Effector CD4-positive, alpha-beta T cell (primary cell): ENCODE measurements at places on chromosomes 1 and 21.

GRCh38 chr1:161954466-161954865 is 69.2 kb downstream of the OLFML2B start:
- DNase-seq: no peak

DNA sequence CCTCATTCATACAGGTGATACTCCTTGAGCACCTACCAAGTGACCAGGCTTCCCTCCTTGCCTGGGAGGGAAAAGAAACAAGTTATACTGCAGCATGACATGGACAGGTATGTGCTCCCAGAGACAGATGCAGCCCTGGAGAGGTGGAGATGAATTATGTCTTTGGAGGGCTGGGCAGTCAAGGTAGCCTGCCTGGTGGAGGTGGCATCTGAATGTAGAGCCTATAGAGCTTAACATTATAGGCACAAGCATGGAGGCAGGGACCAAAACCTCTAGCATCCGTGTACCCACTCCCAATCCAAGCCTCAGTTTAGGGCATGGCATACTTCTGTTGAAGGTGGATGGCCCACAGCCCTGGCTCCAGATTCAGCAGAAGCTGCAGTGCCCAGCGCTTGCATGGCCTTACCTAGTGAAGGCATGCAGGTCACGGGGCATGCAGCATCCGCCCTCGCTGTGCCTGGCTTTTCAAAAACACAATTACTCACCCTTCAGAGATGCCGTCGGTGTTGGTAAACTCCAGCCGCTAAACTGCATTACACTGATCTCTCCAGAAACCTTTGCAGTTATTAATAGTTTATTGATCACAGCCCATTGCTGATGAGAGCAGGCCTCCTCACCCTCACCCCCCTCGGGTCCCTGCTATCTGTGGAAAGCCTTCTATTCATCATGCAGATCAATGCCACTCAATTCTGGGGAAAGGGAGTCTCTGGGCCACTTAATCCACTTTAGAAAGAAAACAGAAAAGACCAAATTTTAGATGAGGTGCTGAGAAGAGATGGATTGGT is 151.1 kb upstream of the KLHDC7A start:
- DNase-seq: no peak

GRCh38 chr1:17053685-17054410 is at the start of gene SDHB:
Gene SDHB, minus strand, starts transcription at chr1:17054032. Its CDS starts 13 bp downstream, at chr1:17054019.
- DNase-seq: peak; percentile 98

GRCh38 chr21:38354746-38355145 is 98.0 kb downstream of the KCNJ15 start:
- DNase-seq: no peak

DNA sequence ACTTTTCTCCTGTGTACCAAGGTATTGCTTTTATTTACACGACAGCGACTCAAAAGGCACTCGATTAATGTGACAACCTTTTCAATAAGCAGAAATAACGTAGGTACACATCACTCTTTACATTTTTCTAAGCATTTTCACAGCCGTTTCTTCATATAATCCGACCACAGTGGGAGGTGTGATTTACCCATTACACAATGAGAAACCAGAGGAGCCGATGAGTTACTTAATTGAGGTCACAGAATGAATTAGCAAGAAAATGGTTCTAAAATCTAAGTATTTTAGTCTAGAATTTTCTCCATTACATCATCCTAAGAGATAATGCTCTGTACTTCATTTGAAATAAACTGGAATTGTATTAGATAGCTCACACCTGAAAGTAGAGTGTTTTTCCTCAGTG is 71.5 kb downstream of the UMODL1 start:
- DNase-seq: no peak

DNA sequence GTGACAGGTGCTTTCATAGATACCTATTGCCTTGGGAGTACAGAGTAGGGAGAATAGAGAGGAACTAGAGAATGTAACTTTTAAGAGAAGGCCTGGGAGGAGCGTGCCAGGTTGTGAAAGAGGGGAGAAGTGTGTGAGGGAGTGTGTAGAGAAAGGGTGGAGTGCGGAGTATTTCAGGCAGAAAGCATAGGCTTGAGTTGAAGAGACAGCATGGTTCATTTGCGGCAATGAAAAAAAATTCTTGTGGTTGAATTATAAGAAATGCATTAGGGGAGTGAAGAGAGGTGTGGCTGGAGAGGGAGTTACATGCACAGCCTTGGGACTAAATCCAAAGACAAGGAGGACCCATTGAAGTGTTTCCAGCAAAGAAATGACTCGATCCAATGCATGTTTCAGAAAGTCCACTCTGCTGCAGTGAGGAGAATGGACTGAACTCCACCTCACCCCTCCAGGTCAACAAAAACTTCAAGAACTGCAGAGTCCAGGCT is 81.7 kb upstream of the ADAM30 start:
- DNase-seq: no peak

DNA sequence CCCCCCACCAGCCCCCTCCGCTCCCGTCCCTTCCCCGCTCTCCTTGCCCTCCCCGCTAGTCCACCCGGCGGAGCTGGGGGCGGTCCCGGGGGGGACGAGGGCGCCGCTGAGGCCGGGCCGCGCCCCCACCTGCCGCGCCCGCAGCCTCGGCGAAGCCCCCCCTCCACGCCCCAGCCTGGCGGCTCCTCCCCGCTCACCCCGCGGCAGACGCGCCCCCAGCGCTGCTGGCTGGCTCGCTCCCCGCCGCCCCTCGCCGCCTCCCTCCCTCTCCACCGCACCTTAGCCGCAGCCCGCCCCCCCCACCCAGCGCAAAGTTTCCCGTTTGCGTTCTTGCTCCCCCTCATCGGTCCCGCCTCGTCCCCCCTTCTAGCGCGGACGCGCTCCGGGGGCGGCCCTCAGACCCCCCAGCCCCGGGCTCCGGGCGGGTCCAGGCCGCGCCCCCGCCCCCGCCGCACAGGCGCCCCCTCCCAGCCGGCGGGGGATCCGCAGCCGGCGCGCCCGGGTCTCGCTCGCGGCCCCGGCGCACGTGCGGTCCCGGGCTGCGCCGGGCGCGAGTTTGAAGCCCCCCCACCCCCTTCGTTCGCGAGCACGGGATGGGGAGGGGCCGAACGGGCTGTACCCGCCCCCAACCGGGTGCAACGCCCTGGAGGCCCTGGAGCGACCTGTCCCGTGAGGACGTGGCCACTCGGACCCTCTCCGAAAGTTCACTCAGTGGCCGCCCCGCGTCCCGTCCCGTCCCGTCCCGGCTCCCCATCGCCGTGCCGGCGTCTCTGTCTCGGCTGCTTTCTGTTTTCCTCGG is 623 bp downstream of the PTPRF start:
- no peak for DNase-seq

DNA sequence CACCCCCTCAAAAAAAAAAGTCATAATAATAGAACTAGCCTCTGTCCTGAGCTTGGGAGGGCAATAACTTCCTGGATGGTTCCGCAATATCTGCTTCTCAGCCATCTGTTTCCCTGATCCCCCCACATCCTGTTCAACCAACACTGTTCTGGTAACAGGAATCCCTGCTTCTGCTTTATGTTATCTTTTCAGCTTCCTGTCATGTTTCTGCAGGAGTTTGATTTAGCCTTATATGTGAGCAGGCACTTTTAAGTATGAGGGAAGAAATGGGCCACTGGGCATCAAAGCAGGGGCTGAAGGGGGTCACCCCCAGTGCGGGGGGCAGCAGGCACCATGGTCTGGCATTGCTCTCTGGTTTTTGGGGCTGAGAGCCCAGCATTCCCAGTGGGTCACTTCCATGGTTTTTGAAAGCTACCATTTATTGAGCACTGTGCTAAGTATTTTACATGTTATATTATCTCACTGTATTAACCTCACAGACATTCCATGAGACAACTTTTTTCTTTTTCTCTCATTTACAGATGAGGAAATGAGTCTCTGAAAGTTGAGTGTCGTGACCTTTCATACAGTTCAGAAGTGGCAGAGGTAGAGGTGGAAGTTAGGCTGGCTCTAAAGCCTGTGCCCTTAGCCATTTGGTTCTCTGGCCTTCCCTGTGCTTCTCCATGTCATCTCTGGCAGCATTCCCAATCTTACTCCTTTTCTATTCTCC is 61.9 kb downstream of the DNTTIP2 start:
- no peak for DNase-seq

DNA sequence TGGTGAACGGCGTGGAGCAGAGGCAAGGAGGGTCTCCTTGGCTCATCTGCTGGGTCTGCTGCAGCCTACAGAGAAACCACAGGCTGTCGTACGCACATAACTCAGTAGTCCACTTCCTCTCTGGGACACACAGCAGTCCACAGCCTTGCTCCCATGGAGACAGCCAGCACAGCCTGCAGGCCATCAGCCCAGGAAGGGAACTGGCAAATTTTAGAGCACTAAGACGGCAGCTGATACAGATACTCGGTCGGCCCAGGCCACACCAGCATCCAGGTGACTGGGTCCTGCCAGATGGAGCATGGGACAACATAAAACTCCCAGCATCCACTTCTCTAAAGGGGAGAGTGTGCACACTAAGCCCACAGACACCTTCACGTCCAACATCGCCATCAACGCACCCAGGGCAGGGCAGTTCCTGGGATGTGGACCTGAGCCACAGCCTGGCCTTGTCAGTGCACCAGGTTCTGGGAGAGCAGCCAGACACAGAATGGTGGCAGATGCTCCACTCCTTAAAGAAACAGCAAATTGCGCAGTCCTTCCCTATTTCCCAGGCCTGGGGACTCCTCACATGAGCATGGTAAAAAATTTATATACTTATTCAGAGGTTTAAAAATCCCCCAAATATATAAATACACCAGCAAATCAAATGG is 247.1 kb upstream of the RAB4A start:
- DNase-seq: no peak

DNA sequence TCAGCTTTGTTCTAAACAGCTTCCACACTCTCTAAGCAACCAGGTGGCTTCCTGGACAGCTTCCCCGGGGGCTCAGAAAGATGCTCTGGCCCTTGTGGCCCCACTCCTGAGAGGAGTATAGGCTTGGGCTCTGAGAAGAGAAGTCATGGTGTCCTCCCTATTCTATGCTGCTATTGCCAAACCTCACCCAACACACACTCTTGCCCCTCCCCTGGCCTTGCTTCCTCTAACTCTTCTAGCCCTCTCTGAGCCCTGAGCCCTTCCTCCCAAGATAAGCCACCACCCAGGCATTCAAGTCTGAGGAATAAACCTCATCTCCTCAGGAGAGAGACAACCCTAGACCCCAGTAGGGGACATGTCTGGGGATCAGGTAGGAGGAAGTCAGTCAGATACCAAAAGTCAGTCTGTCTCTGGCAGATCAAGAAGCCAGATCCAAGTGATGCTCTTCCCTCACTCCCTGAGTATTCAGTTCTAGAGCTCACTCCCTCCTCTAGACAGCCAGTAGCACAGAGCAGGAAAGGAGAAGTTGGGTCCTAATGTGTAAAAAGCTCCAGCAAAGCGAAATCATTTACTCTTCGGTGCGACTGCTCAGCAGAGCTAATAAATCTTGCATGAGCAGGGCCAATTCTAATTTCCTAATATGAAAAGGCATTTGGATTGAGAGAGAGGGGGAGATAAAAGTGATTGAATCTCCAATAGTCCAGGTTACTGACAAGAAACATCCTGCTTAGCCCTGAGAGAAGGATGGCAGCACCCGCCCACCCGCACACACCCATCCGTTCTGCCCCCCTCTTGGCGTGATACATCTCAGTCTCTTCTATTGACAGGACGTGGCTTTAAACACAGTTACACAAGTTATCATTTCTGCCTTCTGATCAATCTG is 50.5 kb downstream of the DMAP1 start:
- no peak for DNase-seq

- DNase-seq: no peak
These were observed 10.9 kb downstream of the IER5 start for GRCh38 chr1:181099152-181100014.

GRCh38 chr1:27097484-27097917 is 57.4 kb downstream of the SLC9A1 start:
- peak; percentile 64 for DNase-seq

- DNase-seq: peak; percentile 39
These were observed 167.7 kb upstream of the CSF3R start for GRCh38 chr1:36650200-36651065.

GRCh38 chr1:228998179-228998578 is 262.9 kb downstream of the RHOU start:
- DNase-seq: no peak

DNA sequence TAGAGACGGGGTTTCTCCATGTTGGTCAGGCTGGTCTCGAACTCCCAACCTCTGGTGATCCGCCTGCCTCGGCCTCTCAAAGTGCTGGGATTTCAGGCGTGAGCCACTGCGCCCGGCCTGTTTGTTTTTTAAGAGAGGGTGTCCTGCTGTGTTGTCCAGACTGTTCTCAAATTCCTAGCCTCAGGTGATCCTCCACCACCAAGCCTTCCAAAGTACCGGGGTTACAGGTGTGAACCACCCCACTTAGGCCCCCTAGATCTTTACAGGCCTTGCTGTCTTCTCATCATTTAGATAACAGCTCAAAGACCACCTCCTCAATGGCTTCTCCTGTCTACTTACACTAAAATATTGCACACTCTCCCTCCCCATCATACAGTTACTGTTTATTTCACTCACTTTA is 6.3 kb downstream of the SESN2 start:
- DNase-seq: no peak

DNA sequence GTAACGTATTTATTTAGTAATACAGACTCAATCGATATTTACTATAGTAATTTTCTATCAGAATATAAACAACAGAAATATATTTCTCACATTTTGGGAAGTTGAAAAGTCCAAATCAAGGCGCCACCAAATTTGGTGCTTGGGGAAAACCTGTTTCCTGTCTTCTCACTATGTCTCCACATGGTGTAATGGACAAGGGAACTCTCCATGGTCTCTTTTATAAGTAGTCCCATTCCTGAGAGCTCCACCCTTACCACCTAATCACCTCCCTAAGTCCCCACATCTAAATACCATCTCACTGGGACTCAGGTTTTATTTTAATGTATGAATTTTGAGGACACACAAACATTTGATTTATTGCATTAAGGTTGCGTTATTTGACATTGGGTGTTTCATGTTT is 848.0 kb downstream of the LTN1 start:
- DNase-seq: no peak

DNA sequence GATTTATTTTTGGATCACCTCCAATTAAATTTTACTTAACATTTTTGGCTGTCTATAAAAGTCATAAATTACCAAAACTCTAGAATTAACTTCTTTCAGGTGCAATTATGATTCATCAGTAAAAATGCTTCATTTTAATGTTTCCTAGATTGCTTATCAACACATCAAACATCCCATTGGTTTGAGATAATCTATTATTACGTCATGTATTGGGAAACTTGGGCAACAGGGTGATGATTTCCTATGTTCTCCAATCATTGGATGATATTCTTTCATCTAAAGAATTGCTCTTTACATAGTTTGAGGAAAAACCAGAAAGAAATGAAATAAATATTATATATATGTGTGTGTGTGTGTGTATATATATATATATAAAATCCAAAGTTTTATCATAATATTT is 76.8 kb upstream of the KCNJ6 start:
- DNase-seq: no peak

DNA sequence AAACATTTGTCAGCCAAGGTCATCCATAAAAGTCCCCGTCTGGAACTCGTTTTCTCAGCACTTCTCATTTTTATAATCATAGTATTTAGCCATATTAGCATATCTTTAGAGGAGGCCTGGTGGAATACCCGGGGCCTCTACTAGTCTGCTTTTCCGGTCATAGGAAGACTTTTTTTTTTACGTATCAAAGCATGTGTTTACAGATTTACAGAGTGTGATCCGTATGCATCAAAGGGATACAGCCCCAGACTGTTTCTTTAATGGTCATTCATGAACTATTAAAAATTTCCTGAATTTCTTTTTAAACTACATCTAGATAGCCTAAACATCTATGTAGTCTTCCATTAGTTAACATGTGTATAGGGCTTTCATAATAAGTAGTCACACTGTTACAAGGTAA is 23.5 kb upstream of the DEGS1 start:
- no peak for DNase-seq

GRCh38 chr1:117613249-117613968 is 7.6 kb downstream of the TENT5C start:
- DNase-seq: no peak

GRCh38 chr1:96579636-96580035 is 141.9 kb upstream of the PTBP2 start:
- no peak for DNase-seq
